ENCODE measurements at places on chromosomes 7 and 10.

GRCh38 chr10:94591461-94592205 lies 46.0 kb downstream of the HELLS start:
- H3K36me3 ChIP-seq = peaks cover 36% of the 10 kb centered on the region
- H3K4me3 ChIP-seq = no peak overlapping the region
- H3K4me1 ChIP-seq = peaks cover 4% of the 10 kb centered on the region
- H3K27ac ChIP-seq = no peak overlapping the region

DNA sequence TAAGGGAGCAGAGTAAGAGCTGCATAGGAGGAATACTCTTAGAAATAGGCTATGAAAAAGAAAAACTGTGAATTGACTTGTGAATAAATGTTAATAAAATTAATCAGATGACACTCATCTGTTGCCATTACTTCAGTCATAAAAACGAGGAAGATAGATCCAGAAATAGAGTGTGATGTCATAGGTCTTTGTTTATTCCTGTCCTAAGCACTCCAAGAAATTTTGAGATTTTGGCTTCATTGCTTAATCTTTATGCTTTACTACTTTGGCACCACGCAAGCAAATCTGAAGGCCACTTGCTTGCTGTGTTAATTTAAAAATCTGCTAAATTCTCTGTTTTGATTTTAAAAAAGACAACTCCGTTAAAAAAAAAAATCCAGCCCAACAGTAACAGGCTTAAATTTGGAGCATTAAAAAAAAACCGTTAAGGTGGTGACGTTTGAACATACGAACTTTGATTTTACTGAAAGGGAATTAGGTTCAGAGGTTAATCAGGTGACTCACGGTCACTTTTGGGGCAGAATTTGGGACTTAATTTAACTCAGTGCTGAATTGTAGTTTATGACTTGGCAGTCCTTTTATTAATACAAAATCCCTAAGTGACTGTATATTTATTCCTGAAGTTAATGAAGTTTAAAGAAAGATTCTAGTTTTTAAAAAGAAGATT lies 3.4 kb downstream of the IFRD1 start:
- H3K27me3 ChIP-seq = peaks cover 4% of the 10 kb centered on the region

- H3K27me3 ChIP-seq = no peaks in the 10 kb centered on the region
- no peak overlapping the region for H3K27ac ChIP-seq
- no peak overlapping the region for H3K4me3 ChIP-seq
Measured at GRCh38 chr10:107427016-107427415, 262.5 kb upstream of the SORCS1 start.

GRCh38 chr7:113996405-113996804 lies 77.6 kb upstream of the PPP1R3A start:
- H3K4me1 ChIP-seq = no peaks in the 10 kb centered on the region
- H3K36me3 ChIP-seq = no peaks in the 10 kb centered on the region
- H3K4me3 ChIP-seq = no peak overlapping the region
- no peak for DNase-seq
- H3K27me3 ChIP-seq = no peaks in the 10 kb centered on the region
- no peak overlapping the region for H3K27ac ChIP-seq

- H3K4me1 ChIP-seq = no peaks in the 10 kb centered on the region
- H3K4me3 ChIP-seq = no peak overlapping the region
- H3K36me3 ChIP-seq = no peaks in the 10 kb centered on the region
- no peaks in the 10 kb centered on the region for H3K27me3 ChIP-seq
- DNase-seq = no peak
Measured at GRCh38 chr7:85328456-85328998, 141.7 kb upstream of the SEMA3D start.

- no peaks in the 10 kb centered on the region for H3K36me3 ChIP-seq
- no peak for DNase-seq
- no peak overlapping the region for H3K27ac ChIP-seq
- no peaks in the 10 kb centered on the region for H3K4me1 ChIP-seq
Measured at GRCh38 chr10:105189463-105189800, 548.3 kb downstream of the SORCS3 start.

GRCh38 chr10:22374489-22375126 lies 29.3 kb downstream of the SPAG6 start:
- peaks cover 19% of the 10 kb centered on the region for H3K27me3 ChIP-seq
- no peak overlapping the region for H3K27ac ChIP-seq
- H3K4me1 ChIP-seq = peaks cover 9% of the 10 kb centered on the region
- no peak overlapping the region for H3K4me3 ChIP-seq

DNA sequence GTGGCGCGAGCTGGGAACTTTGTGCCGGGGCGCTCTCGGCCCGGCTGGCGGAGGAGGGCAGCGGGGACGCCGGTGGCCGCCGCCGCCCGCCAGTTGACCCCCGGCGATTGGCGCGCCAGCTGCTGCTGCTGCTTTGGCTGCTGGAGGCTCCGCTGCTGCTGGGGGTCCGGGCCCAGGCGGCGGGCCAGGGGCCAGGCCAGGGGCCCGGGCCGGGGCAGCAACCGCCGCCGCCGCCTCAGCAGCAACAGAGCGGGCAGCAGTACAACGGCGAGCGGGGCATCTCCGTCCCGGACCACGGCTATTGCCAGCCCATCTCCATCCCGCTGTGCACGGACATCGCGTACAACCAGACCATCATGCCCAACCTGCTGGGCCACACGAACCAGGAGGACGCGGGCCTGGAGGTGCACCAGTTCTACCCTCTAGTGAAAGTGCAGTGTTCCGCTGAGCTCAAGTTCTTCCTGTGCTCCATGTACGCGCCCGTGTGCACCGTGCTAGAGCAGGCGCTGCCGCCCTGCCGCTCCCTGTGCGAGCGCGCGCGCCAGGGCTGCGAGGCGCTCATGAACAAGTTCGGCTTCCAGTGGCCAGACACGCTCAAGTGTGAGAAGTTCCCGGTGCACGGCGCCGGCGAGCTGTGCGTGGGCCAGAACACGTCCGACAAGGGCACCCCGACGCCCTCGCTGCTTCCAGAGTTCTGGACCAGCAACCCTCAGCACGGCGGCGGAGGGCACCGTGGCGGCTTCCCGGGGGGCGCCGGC lies 870 bp downstream of the FZD1 start:
- peak overlapping the region; percentile 86 for H3K4me3 ChIP-seq
- peak; percentile 37 for DNase-seq
- H3K36me3 ChIP-seq = no peaks in the 10 kb centered on the region
- peaks cover 65% of the 10 kb centered on the region for H3K27me3 ChIP-seq
- peaks cover 13% of the 10 kb centered on the region for H3K4me1 ChIP-seq
- no peak overlapping the region for H3K27ac ChIP-seq

GRCh38 chr10:82411416-82411815 lies 536.4 kb downstream of the NRG3 start:
- H3K27me3 ChIP-seq = no peaks in the 10 kb centered on the region
- no peak overlapping the region for H3K4me3 ChIP-seq
- H3K27ac ChIP-seq = no peak overlapping the region
- H3K36me3 ChIP-seq = no peaks in the 10 kb centered on the region
- no peaks in the 10 kb centered on the region for H3K4me1 ChIP-seq
- DNase-seq = no peak

- H3K27ac ChIP-seq = no peak overlapping the region
- no peak overlapping the region for H3K4me3 ChIP-seq
- H3K27me3 ChIP-seq = no peaks in the 10 kb centered on the region
- no peaks in the 10 kb centered on the region for H3K4me1 ChIP-seq
Measured at GRCh38 chr7:16719699-16720098, 33.9 kb upstream of the TSPAN13 start.

DNA sequence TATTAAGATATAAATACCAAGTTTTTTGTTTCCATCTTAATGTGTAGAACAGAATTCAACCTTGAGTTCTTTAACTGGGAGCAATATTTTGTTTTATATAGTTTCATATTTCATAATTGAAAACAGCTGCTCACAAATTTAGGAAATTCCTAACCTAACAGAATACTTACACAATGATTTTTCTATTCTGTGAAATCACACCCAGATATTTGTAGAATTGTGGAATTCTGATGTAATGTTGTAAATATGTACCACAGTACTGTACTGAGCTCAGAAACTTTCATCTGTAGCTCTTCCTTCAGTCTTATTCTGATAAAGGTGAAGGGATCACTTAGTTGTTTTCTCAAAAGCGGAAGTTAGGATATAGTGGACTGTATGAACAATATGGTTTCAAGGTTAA lies 143.4 kb upstream of the GLI3 start:
- H3K27ac ChIP-seq = no peak overlapping the region
- no peaks in the 10 kb centered on the region for H3K36me3 ChIP-seq
- DNase-seq = no peak
- no peak overlapping the region for H3K4me3 ChIP-seq
- H3K27me3 ChIP-seq = no peaks in the 10 kb centered on the region

GRCh38 chr10:121426307-121426706 lies 171.9 kb downstream of the FGFR2 start:
- H3K36me3 ChIP-seq = no peaks in the 10 kb centered on the region
- no peak overlapping the region for H3K27ac ChIP-seq
- H3K27me3 ChIP-seq = no peaks in the 10 kb centered on the region
- H3K4me1 ChIP-seq = no peaks in the 10 kb centered on the region
- no peak overlapping the region for H3K4me3 ChIP-seq
- DNase-seq = no peak

DNA sequence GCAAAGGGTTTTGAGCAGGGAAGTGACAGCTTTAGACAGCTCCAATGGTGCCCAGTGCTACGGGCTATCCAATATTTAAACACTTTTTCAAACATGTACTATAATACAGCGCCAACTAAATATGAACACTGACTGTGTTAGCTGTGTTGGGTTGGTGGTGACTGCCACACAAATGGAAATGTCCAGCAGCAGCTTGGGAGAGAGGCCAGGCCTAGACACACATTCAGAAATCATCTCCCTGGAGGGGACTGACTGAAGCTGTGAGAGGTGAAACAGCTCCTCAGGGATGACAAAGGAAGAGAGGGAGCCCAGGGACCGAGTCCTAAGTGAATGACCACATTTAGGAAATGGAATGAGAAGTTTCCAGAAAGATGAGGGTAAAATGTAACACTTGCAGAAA lies 115.8 kb downstream of the UBE2H start:
- no peak for DNase-seq
- H3K4me1 ChIP-seq = peaks cover 11% of the 10 kb centered on the region
- no peak overlapping the region for H3K27ac ChIP-seq
- no peak overlapping the region for H3K4me3 ChIP-seq
- H3K36me3 ChIP-seq = peaks cover 12% of the 10 kb centered on the region

DNA sequence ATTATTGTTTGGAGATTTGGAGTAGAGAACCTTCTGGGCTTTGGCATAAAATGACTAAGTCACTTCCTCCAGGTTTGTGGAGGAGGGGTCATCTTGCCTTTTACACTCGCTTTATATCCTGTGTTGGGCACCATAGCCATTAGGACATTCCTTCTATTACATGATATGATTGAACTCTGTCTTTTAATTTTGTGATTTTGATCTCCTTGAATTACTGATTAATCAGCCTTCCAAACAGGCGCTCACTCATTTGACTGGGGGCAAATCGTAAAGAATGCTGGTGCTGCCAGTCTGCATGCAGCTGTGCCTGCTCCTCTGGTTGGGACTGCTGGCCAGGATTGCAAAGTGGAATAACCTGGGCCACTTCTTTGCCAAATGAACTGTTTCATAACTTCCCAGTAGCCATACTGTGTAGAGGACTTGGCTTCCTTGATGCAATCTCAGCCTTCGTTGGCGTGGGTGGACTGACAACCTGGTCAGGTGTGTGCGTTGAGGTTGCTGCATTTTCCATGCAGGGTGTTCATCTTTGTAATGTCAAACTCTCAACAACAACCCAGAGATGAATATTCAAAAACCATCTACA lies 65.9 kb upstream of the RAB11FIP2 start:
- DNase-seq = no peak
- H3K4me1 ChIP-seq = peaks cover 38% of the 10 kb centered on the region
- no peak overlapping the region for H3K4me3 ChIP-seq
- no peak overlapping the region for H3K27ac ChIP-seq
- H3K36me3 ChIP-seq = no peaks in the 10 kb centered on the region

DNA sequence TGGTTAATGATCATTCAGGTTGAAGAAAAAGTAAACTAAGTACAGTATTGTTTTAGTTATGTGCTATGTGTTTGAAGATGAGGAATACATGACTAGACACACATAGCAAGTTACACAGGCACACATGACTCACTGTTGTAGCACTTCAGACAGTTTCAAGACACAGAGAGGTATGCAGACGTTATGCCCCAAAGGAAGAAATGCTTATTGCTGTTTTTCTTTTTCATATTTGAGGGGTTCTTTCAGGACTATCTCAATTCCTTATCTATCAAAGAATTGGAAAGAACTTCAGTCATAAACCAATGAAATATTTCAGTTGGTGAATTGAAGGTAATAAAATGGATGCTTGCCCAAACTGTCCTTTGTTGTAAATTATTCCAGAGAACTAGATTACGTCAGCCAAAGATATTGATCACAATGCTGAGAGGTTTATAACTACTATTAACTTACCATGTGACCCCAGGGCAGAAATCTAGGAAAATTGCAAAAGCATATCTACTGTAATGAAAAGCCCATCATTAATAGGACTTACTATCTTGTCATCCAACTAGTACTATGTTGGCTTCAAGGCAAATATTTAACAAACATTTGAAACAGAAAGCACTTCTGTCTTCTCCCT lies 61.2 kb upstream of the CAPZA2 start:
- no peak overlapping the region for H3K27ac ChIP-seq
- peaks cover 7% of the 10 kb centered on the region for H3K27me3 ChIP-seq
- no peak for DNase-seq

GRCh38 chr7:142671506-142671905 lies 77.8 kb upstream of the PRSS1 start:
- H3K4me1 ChIP-seq = peaks cover 36% of the 10 kb centered on the region
- H3K36me3 ChIP-seq = no peaks in the 10 kb centered on the region
- no peak overlapping the region for H3K27ac ChIP-seq
- H3K27me3 ChIP-seq = no peaks in the 10 kb centered on the region

- no peak for DNase-seq
- H3K4me1 ChIP-seq = peaks cover 27% of the 10 kb centered on the region
- no peak overlapping the region for H3K4me3 ChIP-seq
- no peaks in the 10 kb centered on the region for H3K36me3 ChIP-seq
Measured at GRCh38 chr10:50604809-50605208, 18.9 kb downstream of the SGMS1 start.

DNA sequence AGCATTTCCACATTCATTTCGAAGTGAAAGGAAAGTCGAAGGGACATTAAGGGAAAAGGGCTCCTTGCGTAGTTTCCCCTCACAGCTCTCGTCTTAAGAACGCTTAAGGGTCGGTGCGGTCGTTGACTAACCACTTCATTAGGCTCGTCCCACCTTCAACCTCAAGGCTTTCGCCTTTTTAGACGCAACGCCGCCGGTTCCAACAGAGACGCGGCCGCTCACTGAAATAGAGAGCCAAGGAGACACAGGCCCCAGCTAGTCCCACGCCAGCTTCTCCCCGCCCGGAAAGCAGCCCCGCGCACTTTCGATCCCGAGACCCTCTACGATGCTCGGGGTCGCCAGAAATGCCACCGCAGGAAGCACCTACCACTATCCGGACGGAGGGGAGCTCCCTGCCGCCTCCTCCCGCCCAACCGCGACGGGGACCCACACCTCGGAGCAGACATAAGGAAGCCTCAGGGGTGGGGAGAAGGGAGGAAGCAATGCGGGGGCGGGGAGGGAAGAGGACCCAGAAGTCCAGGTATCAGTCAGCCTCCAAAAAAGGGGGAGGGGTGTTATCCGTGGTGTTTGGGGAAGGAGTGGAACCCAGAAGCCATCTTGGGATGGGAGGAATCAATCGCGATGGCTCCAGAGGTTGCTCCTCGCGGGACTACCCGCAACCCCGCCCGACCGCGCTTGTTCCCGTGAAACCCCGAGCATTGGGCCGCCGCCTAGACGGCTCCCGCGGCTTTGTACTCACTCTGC lies 559 bp downstream of the TRA2A start:
- H3K27ac ChIP-seq = peak overlapping the region; percentile 99
- peak overlapping the region; percentile 99 for H3K4me3 ChIP-seq
- peaks cover 20% of the 10 kb centered on the region for H3K36me3 ChIP-seq
- peak; percentile 69 for DNase-seq

GRCh38 chr7:153886506-153887441 lies 165.4 kb upstream of the DPP6 start:
- no peaks in the 10 kb centered on the region for H3K36me3 ChIP-seq
- H3K27ac ChIP-seq = no peak overlapping the region
- no peak overlapping the region for H3K4me3 ChIP-seq
- peaks cover 35% of the 10 kb centered on the region for H3K27me3 ChIP-seq
- no peaks in the 10 kb centered on the region for H3K4me1 ChIP-seq

- H3K4me1 ChIP-seq = peaks cover 16% of the 10 kb centered on the region
- peaks cover 33% of the 10 kb centered on the region for H3K36me3 ChIP-seq
Measured at GRCh38 chr10:132619927-132620326, 82.3 kb downstream of the INPP5A start.
